D341Med (cell line): ENCODE measurements at places on chromosomes 1 and 21.

DNA sequence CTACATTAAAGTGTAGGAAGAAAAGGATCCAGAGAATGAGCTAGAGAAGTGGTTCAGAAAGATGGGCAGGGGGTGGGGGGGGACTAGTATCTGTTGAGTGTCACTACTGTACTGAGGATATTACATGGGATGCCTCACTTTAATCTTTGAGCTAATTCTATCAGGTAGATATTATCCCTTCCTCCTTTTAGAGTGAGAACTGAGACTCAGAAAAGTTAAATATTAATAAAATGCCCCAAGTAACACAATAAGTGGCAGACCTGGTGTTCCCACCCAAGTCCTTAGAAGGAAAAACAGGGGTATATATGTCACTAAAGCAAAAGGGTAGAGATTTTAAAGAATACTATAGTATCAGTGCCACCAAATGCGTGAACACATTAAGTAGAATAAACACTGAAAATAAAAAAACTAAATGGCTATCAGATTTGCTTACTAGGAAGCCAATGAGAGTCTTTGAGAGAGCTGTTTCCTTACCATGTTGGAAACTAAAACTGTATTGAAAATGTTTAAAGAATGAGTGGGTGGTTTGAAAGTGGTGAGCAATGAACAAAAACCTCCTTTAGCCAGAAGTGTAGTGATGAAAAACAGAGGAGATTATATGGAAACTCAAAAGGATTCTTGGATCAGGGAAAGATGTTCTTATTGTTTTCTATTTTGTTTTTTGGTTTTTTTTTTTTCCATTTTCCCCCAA is 230.8 kb downstream of the BARHL2 start:
- DNase-seq: no peak

GRCh38 chr1:97685360-97685759 is 235.5 kb downstream of the DPYD start:
- no peak for DNase-seq

DNA sequence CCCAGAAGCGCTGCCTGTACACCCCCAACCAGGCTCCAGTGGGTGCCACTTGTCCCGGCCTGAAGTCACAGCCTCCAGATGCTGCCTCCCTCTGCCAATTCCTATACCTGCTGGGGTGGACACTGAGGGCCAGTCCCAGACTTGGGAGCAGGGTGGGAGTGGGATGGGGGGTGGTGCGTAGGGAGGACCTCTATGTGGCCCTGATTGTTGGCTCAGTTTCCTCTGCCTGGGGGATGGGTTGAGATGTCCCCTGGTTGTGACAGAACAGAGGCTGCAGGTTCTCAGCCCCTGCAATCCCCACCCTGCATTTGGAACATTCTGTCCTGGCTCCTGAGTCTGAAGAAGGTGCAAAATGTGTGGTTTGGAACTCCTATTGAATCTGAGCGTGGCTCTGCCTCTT is 27.2 kb downstream of the RAB7B start:
- no peak for DNase-seq

- DNase-seq: no peak
Measured at GRCh38 chr1:54489627-54490250, 58.3 kb upstream of the ACOT11 start.

- DNase-seq: no peak
Measured at GRCh38 chr1:30750731-30751291, 6.8 kb downstream of the LAPTM5 start.

GRCh38 chr1:112239683-112240330 is 156.2 kb upstream of the CTTNBP2NL start:
- no peak for DNase-seq

DNA sequence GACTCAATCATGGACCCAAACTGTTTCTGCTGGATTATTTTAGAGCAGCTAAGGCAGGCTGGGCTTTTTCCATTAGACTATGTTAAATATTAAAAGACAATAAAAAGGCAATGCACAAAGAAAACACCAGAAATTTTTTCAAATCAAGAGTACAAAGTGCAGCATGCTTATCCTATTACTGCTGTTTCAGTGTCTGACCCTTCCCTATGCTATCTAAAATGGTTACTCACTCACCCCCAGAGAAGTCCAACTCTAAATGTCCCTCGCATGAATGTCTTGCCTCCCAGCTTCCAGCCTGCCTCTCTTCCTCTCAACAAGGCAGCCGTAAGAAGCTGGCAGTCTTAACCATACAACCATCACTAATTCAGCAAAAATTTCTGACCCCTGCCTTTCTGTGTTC is 108.7 kb upstream of the SYT6 start:
- no peak for DNase-seq

DNA sequence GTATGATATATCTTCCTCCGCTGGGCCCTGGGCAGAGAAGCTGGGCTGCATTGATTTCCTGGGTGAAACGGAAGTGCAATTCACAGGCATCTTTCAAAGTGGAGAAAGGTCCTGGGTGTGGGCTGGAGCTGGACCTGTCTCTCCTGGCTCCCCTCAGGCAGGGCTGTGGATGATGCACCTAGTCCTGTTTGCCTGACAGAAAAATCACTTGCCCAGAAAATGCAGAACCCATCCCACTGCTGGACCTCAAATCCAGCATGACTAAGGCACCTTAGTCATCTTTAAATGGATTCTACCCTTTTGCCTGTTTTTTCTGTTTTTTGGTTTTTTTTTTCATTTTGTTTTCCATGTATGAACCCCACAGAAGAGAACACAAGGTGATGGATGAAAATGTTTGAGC is 49.7 kb downstream of the MYSM1 start:
- no peak for DNase-seq

GRCh38 chr1:169495046-169495775 is 9.5 kb upstream of the SLC19A2 start:
- no peak for DNase-seq

- DNase-seq: no peak
Measured at GRCh38 chr1:43279161-43279560, 6.2 kb downstream of the C1orf210 start.

GRCh38 chr1:69506311-69506710 is 61.4 kb upstream of the LRRC7 start:
- no peak for DNase-seq

DNA sequence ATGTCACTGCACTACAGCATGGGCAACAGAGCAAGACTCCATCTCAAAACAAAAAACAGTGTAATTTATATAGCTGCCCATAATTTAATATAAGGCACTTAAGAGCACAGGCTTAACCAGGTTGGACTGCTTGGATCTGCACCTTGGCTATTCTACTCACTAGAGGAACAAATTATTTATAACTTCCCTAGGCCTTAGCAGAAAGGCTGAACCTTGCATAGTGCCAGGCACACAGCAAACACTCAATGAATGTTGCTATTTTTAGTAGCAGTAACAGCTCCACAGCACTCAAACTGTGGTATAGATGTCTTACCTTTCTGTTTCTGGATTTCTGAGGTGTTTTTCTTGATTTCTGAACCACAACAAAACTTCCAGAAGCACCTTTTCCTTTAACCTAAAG is 19.8 kb downstream of the HP1BP3 start:
- DNase-seq: no peak

GRCh38 chr21:32949701-32950100 is 76.0 kb upstream of the OLIG2 start:
- no peak for DNase-seq

DNA sequence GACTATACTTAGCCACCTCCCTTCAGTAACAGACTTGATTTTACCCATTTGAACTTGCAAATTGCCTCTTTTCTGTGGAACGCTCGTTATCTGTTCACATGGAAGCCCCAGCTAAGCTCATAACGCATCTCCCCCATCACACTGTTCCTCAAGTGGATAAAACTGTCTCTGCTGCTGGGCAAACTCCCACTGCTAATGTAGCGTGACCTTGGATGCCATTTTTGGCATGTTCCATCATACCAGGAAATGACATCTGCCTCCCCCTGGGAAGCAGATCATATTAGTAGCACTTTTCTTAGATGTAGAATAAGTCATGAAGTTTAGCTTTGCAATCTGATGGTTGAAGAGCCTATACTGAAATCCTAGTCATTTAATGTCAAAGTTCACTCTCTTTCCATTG is 528.7 kb upstream of the PLXNA2 start:
- DNase-seq: no peak

- no peak for DNase-seq
Measured at GRCh38 chr1:156970017-156970416, 49.6 kb downstream of the LRRC71 start.

- DNase-seq: no peak
Measured at GRCh38 chr1:225418059-225418458, 9.8 kb downstream of the LBR start.

DNA sequence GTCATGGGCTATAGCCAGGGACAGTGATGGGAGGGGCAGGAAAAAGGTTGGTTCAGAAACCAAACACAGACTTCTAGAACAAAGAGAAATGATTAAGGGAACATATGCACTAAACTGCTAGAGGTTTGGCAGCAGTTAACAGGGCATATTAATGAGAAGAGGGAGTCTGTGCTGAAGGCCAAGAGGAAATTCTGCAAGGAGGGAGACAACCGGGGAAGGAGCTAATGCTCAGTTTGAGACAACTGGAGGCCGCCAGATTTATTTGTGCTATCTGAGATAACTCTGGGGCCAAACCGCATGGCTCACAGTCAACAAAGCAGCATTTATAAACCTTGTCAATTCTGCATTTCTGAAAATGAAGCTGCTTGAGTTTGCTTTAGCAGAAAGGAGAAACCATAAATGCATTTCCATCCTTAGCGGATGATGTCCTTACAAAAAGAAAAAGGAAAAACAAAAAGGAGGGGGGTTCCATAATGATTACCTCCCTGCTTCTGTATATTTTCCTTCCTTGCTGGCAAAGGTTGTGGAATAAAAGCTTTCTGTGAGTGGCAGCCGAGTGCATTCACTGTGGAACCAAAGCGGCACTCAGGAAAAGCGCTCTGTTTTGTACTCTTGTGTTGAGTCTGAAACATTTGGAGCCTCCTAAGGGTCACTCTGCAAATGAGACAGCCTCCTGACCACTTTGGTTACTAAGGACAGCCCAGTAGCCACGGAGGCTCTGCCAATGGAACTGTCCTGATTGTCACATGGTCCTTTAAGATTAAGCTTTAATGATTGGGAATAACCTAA is 70.3 kb downstream of the SIM2 start:
- no peak for DNase-seq

DNA sequence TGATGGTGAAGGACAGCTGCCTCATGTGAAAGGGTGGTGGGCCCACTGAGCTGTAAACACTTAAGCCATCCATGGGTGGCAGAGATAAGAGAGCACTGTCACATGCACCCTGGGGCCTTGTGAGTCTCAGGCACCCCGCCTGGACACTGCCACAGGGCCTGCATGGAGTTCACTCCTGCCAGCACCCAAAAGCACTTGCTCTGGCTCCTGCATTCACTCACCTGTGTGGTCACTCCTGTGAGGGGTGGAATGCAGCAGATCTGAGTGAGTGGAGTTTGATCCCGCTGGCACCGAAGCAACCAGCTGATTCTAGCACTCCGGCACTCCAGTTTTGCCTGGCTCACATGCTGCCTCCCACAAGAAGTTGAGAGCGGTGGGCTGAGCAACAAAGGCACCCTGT is 1142.1 kb upstream of the PRMT6 start:
- DNase-seq: no peak

DNA sequence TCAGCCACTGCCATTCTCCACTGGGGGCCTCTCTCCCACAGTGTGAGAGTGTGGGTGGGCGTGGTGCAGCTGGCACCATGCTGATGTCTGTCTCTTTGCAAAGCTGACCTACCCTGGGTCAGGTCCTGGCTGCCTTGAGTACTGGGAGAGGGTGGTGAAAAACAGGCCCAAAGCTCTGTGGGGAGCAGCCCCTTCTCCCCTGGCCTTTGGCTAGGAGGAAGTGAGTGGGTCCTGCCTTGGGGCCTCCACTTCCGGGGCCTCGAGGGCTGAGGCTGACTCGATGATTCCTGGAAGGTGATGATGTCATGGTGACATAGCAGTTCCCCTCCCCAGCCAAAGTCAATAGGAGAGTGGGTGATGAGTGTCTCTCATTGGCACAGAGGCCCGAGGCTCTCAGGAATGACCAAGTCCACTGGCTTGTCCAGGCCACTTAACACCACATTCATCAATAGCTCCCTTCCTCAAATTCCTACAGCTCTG is 53.0 kb downstream of the IER5 start:
- DNase-seq: no peak

DNA sequence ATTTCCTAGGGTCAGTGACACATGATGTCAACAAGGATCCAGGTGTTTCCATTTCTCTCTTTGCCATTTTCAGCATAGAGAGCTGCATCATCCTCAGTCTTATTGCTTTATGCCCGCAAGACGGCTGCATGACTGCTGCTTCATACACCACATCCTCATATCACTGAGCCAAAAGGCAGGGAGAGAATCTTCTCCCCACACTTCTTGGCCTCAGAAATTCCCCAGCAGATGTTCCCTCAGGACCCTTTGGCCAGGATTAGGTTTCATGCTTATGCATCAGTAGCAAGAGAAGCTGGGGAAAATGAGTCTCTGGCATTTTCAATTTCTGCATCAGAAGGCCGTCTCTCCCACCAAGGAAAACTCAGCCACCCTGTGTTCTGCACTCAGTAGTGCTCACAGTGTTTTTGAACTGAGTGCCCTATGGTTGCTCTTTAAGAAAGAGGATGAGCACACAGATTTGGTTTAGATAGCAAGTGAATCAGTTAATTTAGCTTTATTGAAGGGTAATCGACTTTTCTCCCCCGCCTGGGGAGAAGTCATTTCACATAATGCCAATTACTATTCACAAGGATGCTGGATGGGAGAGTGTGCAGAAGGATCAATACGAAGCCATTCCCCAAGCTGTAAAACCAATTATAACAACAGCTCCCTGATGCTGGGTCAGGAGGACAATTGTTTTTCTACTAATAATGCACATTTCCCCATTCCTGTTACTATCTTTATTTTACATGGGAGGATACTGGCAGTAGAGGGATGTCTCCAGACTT is 360.2 kb downstream of the HHIPL2 start:
- no peak for DNase-seq

DNA sequence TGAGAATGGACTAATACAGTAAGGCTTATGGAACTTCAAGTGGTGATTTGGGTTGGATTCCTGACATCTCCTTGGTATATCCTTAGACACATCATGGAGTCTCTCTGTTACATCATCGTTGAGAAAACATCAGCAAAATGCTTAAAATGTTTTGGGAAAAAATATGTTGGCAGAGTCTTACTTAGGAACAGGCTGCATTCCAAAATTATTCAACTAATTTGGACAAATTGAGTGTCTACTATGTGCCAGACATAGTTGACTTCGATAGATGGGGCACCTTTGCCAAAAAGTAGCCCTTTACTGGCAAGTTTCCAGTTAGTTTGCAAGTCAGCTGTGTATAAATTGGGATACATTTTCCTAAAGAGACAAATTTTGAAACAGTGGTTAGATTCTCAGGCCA is 253.4 kb upstream of the ST6GALNAC5 start:
- DNase-seq: no peak

DNA sequence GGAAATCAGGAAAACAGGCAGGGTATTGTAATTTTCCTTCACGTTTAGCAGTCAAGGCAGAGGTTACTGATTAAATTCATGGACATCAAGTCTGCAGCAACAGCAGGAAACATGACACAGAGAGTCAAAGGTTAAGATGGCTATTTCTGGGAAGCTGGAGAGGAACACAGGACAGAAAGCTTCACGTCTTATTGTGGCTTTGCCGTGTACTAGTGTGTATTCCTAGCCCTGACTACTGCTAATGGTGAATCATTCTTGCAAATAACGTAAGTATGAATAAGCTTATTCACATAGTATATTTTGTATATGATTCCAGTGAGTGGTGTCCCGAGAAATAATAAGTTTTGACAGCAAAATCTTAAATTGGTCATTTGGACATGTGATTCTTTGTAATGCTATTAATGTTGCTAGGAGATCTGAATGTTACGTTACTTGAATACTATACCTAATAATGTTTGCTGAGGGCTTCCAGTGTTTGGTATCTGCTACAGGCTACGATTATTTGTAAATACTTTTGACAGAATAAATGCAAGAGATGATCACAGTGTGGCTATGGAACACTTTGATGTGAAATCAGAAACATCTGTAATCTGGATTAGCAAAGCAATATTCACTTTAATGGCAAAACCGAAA is 77.4 kb downstream of the DISP1 start:
- DNase-seq: no peak
